Endothelial cell of umbilical vein (primary cell): ENCODE measurements at places on chromosomes 4 and X.

GRCh38 chr4:3399277-3400194, 42.2 kb upstream of the HGFAC start:
- peak; percentile 58 for DNase-seq

GRCh38 chrX:149819371-149819770, 37.6 kb downstream of the MAGEA9 start:
- DNase-seq: no peak

DNA sequence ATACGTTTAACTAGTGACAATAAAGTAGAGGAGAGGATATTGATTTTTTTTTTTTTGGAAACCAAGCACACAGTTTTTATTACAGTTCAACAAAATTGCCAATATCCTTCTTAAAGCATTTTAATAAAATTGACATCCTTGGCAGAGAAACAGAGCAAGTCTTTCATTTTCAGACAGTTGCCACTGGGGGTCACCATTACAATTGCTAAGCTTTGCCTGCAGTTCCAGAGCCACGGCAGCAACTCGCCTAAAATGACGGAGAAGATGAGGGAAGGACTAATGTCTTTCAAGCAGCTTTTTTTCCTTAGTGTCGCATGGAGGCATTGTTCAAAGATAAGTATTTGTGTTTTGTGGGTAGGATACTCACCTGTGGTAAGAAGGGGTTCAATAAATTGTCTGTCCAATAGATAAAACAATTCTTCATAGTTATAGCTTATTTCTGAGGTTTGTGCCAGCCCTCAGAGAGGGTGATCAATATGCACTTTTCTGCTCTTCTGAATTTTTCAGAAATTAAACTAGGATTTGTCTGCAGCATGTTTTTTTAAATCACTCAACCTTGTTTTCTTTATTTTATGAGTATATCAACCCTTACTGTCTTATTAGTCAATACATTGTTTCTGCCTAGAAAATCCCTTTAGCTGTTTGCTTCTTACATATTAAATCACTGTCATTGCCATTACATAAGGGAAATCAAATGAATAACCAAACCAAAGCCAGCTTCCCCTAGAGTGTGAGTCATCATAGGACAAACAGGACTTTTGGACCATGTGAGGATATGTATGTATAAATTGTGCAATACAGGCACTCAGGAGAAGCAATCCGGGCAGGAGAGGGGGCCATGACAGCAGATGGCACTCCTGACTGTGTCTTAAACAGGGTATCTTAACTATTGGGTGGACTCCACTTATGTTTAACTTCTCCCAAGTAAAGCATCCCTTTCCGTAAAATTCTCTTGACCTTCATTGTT, 508.1 kb upstream of the ARX start:
- peak; percentile 90 for DNase-seq

- DNase-seq: no peak
Measured at GRCh38 chr4:14853176-14853943, 148.9 kb upstream of the CPEB2 start.

- DNase-seq: peak; percentile 1
Measured at GRCh38 chrX:22577181-22577580, 304.5 kb downstream of the CBLL2 start.

- DNase-seq: no peak
Measured at GRCh38 chrX:13597874-13598273, 28.5 kb downstream of the EGFL6 start.

DNA sequence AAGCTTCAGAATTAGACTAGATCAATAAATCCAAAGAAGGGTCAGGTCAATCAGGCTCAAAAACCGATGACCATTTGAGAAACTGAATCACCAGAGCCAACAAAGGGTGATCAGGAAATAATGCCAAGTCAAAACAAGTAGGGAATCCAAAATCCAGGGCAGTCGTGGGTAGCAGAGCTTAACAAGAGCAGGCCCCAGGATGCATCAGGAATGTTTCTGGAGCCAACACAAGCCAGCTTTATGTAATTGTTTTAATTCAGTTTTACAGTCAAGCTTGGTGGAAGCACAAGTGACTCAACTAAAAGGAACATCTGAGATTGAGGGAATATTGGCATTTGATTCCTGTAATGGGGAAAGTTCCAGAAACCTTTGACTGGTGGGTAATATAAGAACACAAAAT, 237.9 kb upstream of the EDA2R start:
- DNase-seq: no peak

DNA sequence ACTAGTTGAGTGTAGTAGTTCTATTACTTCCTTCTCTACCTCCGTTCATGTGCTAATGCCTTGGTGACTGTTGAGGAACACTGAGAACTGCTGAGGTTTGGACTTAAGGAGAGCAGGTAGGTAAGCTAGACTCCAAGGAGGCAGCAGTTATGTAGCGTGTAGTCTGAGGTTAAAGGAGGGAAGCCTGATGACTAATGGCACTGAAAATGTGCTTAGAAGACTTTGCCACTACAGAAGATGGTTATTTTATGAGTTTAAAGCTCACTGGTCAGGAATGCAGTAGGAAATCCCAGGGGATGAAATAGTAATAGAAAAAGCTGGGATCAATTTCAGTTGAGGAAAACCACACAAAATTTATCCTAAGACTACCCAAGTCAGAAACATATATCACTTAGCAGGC, 1077.3 kb downstream of the RAPGEF2 start:
- DNase-seq: no peak

- DNase-seq: no peak
Measured at GRCh38 chr4:15314974-15315373, 112.9 kb upstream of the C1QTNF7 start.
